ENCODE measurements at places on chromosomes 4 and X. TPM values are rescaled to one million over a fixed set of nuclear protein-coding genes. Genes with fewer than 3 reads are reported as not detected.

- DNase-seq: no peak
These were observed 32.8 kb downstream of the FHDC1 start for GRCh38 chr4:152968806-152969394.

DNA sequence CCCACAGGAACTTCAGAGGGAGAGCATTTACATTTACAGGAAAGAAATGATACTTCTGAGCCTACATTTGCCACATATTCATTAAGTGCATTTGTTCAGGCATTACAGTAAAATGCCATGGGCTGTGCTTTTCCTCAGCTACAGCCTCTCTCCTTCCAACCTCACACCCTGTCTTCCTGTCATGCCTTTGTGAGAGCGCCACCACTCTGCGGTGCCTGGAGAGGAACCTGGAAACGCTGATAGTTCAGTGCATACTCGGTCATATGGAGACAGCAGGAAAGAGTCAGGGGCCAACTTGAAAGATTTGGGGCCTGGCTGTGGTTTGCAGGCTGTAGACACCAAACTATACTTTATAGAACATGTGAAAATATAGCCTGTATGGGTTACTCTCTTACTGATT, 40.5 kb downstream of the NFKB1 start:
- peak; percentile 61 for DNase-seq

DNA sequence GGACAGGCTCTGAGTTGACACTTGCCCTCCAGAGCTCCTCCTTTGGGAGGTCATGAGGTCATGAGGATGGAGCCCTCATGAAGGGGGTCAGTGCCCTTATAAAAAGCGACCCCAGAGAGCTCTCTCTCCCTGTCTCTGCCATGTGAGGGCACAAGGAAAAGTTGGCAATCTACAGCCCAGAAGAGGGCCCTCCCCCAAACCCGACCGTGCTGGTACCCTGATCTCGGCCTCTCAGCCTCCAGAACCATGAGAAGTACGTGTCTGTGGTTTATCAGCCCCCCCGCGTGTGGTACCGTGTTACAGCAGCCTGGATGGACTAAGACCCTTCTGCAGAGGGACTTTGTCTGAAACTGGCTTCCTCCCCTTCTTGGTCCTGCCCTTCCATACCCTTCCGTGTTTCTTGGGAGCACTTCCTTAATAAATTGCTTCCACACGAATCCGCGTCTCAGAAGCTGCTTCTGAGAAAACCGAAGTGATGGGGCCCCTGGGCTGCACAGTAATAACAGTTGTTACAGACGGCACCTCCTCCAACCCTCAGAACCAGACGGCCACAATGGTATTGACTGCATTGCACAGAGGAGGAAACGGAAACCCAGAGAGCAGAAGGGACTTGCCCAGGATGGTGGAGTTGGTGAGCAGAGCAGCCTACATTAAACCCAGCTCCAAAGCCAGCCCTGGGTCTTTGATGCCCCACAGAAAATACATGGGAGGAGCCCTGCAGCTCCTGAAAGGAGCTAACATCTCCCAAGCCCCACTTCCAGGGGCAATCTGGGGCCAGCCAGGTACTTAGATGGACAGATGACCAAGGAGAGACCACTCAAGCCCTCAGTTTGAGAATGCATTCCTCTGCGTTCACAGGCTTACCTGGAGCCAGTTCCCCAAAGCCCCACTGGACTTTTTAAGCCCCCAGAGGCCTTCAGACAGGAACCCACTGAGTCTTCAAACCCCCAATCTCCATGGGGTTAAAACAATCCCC, 242.7 kb downstream of the BCOR start:
- no peak for DNase-seq

DNA sequence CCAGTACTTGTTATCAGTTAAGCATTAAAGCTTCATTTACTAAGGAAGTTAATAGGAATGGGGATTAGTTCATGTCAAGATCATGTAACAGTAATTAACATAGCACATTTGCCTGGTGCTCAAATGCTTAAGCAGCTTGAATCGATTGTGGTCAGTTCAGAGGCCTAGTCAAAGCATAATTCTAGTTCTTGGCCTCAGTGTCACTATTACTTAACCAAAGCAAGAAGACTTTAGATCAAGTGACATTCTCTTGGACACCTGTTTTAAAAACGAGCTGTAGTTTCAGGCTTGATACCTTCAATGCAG, 115.2 kb upstream of the BMPR1B start:
- DNase-seq: no peak

- no peak for DNase-seq
These were observed 25.7 kb downstream of the CCKAR start for GRCh38 chr4:26464420-26465095.

GRCh38 chr4:20645236-20645635, 55.0 kb upstream of the PACRGL start:
- DNase-seq: no peak

GRCh38 chr4:41935652-41936021, 408 bp downstream of the TMEM33 start:
- no peak for DNase-seq

- DNase-seq: no peak
These were observed 124.5 kb upstream of the HCCS start for GRCh38 chrX:10986616-10987015.

GRCh38 chr4:118398226-118399090, 45.7 kb upstream of the PRSS12 start:
- DNase-seq: no peak

- DNase-seq: no peak
These were observed 72.1 kb upstream of the SPANXC start for GRCh38 chrX:141314441-141314840.

GRCh38 chr4:134935320-134935719, 733.7 kb upstream of the PABPC4L start:
- peak; percentile 46 for DNase-seq

DNA sequence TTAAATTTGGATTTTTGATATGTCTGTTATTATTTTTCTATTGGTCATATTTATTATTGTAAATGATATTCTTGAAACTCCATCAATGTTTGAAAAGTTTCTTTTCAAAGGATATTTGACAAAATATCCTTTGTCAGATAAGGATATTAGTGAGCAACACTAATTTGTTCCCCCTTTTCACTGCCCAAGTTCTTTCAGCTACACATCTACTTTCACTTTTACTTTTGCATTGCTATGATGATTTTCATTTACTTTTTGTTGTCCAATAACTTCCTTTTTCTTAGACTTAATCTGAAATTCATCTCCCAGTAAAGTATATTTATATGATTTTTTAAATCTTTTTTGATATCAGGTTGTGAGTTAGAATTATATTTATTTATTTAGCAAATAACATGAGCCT, 542.3 kb upstream of the ADGRL3 start:
- no peak for DNase-seq

- no peak for DNase-seq
These were observed 1.4 kb upstream of the CEP135 start for GRCh38 chr4:55947254-55947882.

GRCh38 chr4:28557755-28558154, 1697.1 kb downstream of the STIM2 start:
- no peak for DNase-seq

GRCh38 chr4:81472281-81473182, 825 bp upstream of the RASGEF1B start:
- peak; percentile 60 for DNase-seq

- DNase-seq: no peak
These were observed 74.5 kb downstream of the MGST2 start for GRCh38 chr4:139740121-139740520.

DNA sequence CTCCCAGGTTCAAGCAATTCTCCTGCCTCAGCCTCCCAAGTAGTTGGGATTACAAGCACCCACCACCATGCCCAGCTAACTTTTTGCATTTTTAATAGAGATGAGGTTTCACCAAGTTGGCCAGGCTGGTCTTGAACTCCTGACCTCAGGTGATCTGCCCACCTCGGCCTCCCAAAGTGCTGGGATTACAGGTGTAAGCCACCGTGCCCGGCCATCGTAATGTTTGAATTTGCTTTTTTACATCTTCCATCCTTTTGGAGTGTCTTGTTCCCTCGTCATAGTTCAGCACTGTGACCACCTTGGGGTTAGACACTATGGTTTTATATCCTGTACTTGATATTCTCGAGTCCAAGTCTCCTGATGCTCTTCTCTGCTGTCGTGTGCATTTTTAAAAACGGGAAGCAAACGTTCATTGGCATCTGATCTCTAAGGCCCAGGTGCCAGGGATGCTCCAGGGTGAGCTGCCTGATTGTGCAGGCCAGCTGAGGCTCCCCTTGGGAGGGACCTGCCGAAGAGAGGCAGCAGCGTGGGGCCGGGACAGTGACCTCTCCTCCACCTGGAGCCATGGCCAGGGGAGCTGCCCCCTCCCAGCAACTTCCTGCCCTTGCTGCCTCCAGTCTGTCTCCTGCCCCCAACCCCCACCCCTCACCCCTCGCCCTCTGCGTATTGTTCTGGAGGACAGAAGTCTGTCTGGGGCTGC, 16.7 kb downstream of the DGKQ start:
- no peak for DNase-seq

GRCh38 chrX:9586992-9587392, 122.1 kb downstream of the TBL1X start:
- DNase-seq: peak; percentile 20

DNA sequence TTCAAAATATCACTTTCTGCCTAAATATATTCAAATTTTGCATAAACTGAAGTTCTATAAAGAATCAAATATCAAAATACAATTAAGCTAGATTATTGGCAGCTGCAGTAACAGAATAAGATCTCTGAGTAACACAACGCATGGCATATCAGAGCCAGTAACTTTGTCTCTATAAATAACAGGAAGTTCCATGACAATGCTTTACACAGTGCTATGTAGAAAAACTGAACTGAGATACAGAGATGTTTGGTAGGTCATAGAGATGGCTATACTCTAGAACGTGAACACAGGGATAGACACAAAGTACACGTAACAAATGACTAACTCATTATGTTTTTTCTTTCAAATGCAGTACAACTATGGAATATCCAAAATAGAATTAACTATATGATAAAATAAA, 18.2 kb downstream of the UBE2D3 start:
- DNase-seq: no peak

DNA sequence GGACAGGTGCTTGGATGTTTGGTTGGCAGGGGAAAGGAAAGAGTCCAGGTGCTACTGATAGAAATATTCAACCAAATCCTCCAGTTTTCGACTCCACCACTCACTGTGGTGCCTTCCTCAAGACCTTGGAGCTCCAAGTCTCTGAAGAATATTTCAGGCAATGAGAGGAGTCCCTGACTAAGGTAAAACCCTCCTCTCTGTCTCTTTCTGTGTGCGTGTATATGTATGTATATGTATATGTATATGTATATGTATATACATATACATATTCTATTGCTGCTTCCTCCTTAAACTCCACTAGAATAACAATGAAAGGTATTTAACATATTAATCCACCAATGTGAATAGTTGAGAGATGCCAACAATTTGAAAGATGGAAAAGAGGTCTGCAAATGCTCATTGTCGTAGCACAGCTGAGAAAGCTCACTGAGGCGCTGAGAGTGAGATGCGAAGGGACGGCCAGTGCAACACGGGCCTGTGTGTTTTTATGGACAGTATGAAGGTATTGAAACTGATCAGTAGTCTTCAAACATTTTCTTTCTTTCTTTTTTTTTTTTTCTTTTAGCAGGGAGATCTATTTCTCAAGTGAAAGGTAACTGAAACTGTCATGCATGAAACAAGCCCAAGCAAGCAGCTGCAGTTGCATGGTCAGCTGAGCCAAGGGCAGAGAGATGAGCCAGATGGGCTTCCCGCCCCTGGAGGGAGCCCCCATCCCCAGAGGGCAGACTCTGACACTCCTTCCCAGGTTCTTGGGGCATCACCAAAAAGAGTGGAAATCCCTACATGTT, 41.1 kb upstream of the HS3ST1 start:
- DNase-seq: no peak

GRCh38 chrX:37726346-37726745, 40.8 kb downstream of the XK start:
- DNase-seq: no peak

- no peak for DNase-seq
These were observed 251.1 kb upstream of the ITM2A start for GRCh38 chrX:79618280-79618679.

LRIT3 gene
- total RNA-seq: 0.15 TPM

ANOS1 gene
- total RNA-seq: 31.3 TPM

UGT2B11 gene
- not detected for total RNA-seq

MAGEE1 gene
- total RNA-seq: 3.6 TPM

MAGEA11 gene
- not detected for total RNA-seq

CWH43 gene
- total RNA-seq: not detected

ODAPH gene
- total RNA-seq: not detected

CACNA1F gene
- total RNA-seq: 1.1 TPM

FREM3 gene
- total RNA-seq: not detected

GPR173 gene
- 6.3 TPM for total RNA-seq

TDO2 gene
- total RNA-seq: not detected

ZNF185 gene
- 14.0 TPM for total RNA-seq

KCNIP4 gene
- total RNA-seq: not detected

VCX3A gene
- 1.0 TPM for total RNA-seq
